Kidney capillary endothelial cell (primary cell): ENCODE measurements at places on chromosomes 7 and 10.

DNA sequence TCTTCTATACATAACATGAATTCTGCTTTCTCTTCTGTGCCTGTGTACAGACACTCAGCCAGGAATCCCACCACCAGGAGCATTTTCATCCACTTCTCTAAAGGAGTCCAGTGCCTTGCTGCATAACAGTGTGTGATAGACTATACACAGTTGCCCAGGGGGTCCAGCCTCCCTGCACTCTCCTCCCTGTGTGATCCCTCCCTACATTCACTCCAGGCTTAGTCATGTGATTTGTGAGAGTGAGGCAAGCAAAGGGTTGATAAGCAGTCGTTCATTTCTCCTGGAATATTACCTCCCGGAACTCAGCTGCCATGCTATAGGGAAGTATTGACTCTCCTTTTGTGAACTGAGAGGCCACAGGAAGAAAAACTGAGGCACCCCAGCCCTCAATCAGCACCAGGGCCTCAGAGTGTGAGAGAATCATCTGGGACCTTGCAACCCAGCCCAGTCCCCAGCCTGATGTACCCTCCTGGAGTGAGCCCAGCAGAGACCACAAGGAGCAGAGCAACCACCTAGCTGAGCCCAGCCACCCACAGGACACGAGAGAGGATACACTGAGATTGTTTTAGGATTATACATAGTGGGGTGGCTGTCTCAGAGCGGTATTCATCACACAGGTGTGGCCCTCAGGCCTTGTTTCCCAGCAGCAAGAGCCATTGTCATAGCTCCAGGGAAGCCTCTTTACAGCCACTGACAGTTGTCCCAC is 45.0 kb upstream of the EEPD1 start:
- no peak for DNase-seq

- no peak for DNase-seq
Measured at GRCh38 chr7:110719741-110720140, 371.2 kb upstream of the LRRN3 start.

DNA sequence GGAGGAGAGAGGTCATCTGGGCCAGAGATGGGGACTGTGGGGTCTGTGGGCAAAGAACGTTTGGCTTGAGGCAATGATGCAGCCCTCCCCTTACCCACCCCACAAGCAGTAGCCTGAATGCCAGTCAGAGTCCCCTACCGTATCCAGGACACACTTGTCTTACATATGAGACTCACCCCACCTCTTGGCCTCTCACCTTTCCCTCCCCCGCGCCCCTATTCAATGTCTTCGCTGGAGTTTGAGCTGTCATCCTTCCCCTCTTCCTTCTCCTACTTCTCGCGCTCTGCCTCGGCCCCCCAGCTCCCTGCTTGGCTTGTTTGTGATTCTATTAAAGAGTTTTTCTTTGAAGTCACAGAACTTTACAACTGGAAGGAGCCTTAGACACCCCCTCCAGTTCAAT is 8.9 kb downstream of the PRRT4 start:
- DNase-seq = no peak

GRCh38 chr10:93591065-93591808 is 9.8 kb downstream of the RBP4 start:
- DNase-seq = no peak

GRCh38 chr7:129853661-129854268 is 99.0 kb downstream of the UBE2H start:
- no peak for DNase-seq

DNA sequence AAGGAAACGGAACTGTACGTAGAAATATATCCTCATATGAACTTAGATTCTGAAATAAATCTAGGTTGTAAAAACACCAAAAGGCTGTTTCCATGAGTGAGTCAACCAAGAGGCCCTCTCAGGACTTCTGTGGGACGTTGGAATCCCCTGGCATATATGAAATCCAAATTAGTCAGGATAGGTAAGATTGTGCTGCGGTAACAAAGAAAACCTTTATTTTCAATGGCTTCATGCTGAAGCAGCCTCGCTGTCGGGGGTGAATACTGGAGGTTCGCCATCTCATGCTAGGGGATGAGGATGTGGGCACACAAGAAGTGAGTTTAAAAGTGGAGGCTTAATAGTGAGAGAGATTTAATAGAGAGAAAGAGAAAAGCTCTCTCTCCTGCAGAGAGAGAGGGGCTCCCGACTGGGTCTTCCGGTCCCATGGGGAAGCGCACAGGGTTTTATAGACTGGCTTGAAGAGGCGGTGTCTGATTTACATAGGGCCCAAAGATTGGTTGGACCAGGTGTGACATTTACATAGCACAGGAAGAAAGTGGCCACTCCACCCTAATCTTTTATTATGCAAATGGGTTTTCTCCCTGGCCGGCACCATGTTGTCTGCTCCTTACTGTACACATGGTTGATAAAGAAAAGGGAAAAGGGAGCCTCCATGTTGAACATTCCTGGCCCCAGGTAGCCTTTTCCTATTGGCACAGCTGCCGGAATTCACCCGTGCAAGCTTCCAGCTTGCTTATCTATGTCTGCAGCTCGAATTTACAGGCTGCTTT is 52.3 kb upstream of the SEPHS1 start:
- no peak for DNase-seq

GRCh38 chr7:1136841-1137516 is 23.0 kb downstream of the ZFAND2A start:
- no peak for DNase-seq

- DNase-seq = peak; percentile 50
Measured at GRCh38 chr10:80599424-80599847, 61.7 kb downstream of the SH2D4B start.

DNA sequence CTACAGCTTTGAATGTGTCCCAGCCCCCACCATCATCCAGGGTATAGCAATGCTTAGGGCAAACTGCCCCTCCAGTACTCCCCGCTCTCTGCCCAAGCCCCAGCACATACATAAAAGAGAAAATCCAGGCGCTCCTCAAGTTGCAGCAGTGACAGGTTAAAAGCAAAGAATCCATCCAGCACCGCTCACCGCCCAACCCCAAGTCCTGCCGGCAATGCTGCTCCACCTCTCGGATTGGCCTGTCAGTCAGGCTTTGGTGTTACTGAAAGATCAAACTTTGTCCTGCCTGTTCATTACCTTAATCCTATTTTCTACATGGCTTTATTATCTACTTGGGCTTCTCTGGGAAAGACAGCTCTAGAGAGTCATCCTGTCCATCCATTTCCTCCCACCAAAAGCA is 31.9 kb downstream of the DPCD start:
- DNase-seq = no peak

DNA sequence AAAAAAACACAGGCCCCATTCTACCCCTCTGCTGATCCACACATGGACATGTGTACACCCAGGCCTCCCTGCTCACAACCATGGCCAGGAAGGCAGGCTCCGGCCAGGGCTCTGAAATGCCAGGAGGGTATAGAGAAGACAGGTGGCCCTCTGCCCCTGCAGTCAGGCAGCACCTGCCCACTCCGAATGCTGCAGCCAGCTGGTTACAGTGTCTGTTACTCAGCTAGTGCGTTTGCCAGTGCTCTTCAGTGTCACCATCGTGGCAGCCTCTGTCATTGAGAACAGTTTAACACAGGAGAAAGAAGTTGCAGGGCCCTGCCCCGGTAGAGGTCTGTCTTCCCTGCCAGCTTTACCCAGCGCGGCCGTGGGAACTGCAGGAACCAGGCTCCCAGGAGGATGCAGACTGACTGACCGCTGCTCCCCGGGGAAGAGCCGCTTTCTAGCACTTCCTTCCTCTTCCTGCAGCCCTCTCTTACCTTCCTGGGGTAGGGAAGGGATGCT is 128.8 kb upstream of the FAM20C start:
- DNase-seq = no peak

DNA sequence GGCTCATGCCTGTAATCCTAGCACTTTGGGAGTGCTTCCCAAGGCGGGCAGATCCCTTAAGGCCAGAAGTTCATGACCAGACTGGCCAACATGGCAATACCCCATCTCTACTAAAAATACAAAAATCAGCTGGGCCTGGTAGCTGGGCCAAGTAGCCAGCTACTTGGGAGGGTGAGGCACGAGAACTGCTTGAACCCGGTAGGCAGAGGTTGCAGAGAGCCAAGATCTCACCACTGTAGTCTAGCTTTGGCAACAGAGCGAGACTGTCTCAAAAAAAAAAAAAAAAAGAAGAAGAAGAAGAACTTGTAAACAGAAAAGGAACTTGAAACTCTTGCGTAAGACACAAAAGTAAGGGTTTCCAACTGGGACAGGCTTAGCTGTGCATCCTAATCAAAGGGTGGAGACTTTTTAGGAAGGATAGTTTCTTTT is 5.6 kb upstream of the IFIT2 start:
- no peak for DNase-seq

- no peak for DNase-seq
Measured at GRCh38 chr7:1288996-1289551, 56.4 kb downstream of the UNCX start.

- DNase-seq = no peak
Measured at GRCh38 chr10:71512312-71512711, 115.6 kb downstream of the CDH23 start.

- no peak for DNase-seq
Measured at GRCh38 chr10:124650263-124650662, 93.9 kb downstream of the FAM53B start.

- no peak for DNase-seq
Measured at GRCh38 chr7:25180592-25180923, 47.7 kb downstream of the NPVF start.

GRCh38 chr7:36260481-36260880 is 107.4 kb downstream of the EEPD1 start:
- DNase-seq = no peak

GRCh38 chr10:110845756-110846620 is 25.7 kb upstream of the PDCD4 start:
- DNase-seq = no peak

GRCh38 chr10:57420881-57421280 is 846.8 kb downstream of the IPMK start:
- DNase-seq = no peak

GRCh38 chr10:103555325-103555649 is 61.8 kb downstream of the NEURL1 start:
- DNase-seq = no peak

- no peak for DNase-seq
Measured at GRCh38 chr7:80309971-80310549, 175.4 kb downstream of the GNAI1 start.

DNA sequence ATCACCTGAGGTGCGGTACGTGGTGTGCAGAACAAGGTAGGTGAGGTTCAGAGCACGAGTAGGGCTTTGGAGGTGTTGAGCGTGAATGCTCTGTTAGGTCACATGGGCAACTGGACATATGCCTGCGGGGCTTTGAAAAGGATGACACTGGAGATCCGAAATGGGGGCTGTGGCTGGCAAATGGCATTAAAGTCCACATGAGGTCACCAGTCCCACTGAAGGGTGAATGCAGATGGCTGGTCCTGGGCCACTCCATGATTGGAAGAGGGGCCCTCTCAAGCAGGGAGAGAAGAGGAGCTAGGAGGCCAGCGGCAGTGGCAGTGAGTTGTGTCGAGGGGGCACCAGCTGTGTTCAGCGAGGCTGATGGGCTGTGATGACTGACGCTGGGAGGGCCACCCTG is 254.9 kb upstream of the SHH start:
- no peak for DNase-seq

DNA sequence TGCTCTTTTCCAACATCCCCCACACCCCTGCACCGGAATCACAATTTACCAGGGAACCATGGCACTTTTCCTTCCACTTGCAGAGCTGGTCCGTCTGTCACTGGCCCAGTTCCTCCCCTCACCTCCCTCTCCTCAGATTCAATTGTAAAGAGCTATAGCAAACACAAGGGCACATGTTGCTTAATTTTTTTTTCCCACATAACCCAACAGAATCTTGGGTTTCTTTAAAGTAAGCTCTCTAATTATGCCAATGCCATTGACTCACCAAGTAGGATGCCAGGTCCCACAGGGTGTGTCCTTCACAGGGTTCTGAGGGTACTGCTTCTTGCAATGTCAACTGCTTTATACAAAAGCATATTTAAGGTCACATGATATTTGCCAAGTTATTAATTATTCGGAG is 262.2 kb downstream of the AUTS2 start:
- DNase-seq = no peak

DNA sequence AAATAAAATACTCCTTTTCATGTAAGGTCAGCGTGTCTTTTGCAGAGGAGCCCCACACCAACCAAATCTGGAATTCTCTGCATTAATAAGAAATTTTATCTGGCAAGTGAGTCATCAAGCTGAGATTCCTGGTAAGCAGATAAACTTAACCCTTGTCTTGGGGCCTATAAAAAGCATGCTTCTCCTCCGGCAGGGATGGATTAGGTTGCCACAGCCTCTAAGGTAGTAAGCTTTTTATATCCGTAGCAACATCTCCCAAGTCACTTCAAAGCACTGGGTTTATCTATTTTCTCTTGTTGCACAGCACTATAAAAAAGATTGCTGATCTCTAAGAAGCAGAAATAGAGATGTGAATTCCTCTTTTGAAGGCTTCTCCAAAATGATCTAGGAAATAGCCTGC is 202.8 kb upstream of the NOBOX start:
- no peak for DNase-seq
